Upper lobe of left lung (tissue), 6 donors: ENCODE measurements at places on chromosomes 13 and 19. TPM values are rescaled to one million over a fixed set of nuclear protein-coding genes. Genes with fewer than 3 reads are reported as not detected.

The SIGLEC14 gene
- 44.6 TPM for total RNA-seq

The RNF17 gene
- not detected for total RNA-seq

DNA sequence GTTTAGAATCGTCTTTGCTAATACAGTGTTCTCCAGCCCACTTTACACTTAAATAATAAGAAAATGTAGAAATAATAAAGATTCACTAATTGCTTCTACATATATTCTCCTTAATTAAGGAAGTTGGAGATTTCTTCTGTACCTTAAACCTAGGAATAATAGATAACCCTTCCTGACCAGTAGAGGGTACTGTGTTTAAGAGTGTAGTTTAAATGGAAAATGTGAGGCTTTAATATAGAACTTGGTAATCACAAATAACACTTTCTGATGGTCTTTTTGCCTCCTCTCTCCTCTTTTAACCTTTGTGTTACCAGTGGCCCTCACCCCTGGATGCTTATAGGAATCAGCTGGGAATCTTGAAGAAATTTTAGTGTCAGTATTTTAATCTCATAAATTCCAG lies 20.7 kb downstream of the POMP start:
- DNase-seq: no peak

DNA sequence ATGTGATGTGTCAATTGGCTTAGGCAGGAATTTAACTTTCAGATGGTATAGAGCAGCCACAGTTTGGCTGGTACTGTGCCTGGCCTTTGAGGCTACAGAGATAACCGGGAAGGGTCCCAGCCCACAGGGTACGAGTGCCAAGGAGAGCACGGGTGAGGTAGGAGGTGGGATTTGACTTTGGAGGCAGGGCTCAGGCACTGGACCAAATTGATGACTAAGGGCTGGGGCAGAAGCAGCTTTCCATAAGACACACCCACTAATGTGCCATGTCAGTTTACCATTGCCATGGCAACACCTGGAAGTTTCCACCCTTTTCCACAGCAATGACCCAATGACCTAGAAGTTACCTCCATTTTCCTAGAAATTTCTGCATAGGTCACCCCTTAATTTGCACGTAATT lies 466.2 kb downstream of the TSHZ3 start:
- no peak for DNase-seq

DNA sequence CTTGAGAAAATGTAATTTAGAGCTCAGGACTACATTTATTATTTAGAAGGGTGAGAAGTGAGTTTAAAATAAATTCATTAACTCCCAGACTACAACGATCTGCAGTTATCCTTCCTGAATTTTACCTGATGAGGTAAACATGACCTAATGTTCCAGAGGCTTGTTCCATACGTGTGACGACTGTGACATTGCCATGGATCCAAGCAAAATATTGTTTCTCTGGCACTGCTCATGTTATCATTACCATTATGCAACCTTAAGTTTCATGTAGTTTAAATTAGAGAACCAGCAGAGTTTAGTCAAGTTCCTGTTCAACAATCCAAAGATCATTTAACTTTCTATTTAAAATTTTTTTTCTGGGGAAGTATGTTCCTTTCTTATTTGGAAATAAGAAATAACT lies 279.6 kb downstream of the KLF5 start:
- no peak for DNase-seq

GRCh38 chr13:113787694-113788093 lies 28.7 kb downstream of the TMEM255B start:
- DNase-seq: no peak

The PTGER1 gene
- total RNA-seq: 0.59 TPM

- no peak for DNase-seq
Observed at GRCh38 chr13:64529874-64530485, 2700.2 kb downstream of the PCDH9 start.

The PODNL1 gene
- 1.7 TPM for total RNA-seq

DNA sequence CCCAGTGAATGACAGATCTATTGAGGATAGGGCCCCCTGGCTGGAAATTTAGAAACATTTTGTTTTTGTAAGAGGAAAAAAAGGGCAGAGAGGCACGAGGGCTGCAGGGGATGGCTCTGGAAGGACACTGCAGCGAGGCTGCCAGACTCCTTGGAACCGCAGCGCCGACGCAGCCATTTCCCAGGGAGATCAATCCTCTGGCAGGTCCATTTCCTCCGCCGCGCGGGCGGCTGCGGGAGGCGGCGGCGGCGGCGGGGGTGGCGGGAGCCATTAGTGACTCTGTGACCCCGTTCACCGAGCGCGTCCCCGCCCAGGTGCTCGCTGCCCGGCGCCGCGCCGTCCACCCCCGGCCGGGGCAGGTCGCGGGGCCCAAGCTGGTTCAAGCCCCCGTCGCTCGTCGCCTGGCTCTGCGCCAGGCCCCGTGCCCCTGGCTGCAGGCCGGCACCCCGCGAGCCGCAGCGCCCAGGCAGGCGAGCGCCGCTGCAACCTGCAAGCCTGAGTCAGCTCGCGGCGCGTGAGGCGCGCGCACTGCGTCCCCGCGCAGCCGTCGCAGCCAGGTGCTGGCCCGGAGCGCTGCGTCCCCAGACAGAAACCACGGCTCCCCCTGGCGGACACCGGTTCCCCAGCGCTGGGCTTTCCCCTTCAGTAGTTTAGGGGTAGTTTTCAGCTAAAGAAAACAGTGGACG lies 192.6 kb downstream of the KATNAL1 start:
- DNase-seq: peak; percentile 97
